ENCODE measurements at places on chromosomes 16 and 17. TPM values are rescaled to one million over a fixed set of nuclear protein-coding genes. Genes with fewer than 3 reads are reported as not detected.

The CTRB1 gene
- 23,150 TPM for polyA plus RNA-seq

The MEFV gene
- 0.05 TPM for polyA plus RNA-seq

The TBC1D3L gene
- polyA plus RNA-seq, result 44.3 TPM

The HOXB6 gene
- polyA plus RNA-seq, result 1.8 TPM

The GCGR gene
- polyA plus RNA-seq, result 22.7 TPM

The ICAM2 gene
- 19.1 TPM for polyA plus RNA-seq

Measured in pancreas (tissue), 10 donors.